Caudate nucleus (tissue), 63 donors: ENCODE measurements at places on chromosomes 6 and 20.

DNA sequence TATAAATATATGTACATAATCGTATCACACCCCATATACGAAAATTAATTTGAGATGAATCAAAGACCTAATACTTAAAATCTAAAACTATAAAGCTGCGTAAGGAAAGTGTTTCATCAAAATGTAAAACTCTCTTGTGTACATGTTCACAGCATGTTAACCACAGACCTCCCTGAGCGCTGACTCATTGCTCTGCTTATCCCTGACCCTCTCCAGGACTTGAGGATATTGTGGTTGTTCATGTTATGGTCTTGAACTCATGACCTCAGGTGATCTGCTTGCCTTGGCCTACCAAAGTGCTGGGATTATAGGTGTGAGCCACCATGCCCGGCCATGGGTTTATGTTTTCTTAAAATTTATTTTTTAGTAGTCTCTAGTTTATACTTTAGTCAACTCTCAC is 14.2 kb downstream of the FAM83B start:
- DNase-seq: no peak

- no peak for DNase-seq
Observed at GRCh38 chr6:50087231-50087954, 37.7 kb upstream of the DEFB112 start.

GRCh38 chr20:24952376-24953208 is 3.5 kb downstream of the CST7 start:
- DNase-seq: no peak

DNA sequence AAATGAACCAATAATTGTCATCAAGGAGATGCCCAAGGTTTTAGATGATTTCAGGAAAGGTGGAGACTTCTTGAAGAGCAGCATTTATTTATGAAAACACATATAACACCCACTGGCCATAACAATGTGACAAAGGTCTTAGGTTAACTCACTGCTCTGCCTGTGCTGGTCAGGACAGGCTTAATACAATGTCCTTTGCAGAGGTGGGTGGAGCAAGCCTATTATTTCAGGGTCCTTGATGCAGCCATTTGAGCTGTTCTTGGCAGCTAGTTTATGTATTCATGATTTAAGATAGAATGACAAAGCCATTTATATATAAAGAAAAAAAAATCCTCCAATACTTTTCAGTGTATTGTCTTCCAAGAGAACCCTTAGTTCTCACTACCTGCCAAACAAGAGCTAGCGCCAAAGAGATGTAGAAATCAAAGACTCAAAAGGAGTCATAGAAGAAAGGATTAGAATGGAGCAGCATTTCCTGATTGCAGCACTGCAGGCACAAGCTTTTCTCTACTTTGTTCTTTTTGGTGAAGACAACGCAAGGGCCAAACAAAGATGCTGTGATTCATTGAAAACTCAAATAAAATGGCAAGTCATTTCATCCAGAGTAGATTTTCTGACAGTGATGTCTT is 124.3 kb upstream of the TSHZ2 start:
- DNase-seq: no peak

GRCh38 chr20:63704749-63705117 is 3.0 kb downstream of the ARFRP1 start:
- no peak for DNase-seq

DNA sequence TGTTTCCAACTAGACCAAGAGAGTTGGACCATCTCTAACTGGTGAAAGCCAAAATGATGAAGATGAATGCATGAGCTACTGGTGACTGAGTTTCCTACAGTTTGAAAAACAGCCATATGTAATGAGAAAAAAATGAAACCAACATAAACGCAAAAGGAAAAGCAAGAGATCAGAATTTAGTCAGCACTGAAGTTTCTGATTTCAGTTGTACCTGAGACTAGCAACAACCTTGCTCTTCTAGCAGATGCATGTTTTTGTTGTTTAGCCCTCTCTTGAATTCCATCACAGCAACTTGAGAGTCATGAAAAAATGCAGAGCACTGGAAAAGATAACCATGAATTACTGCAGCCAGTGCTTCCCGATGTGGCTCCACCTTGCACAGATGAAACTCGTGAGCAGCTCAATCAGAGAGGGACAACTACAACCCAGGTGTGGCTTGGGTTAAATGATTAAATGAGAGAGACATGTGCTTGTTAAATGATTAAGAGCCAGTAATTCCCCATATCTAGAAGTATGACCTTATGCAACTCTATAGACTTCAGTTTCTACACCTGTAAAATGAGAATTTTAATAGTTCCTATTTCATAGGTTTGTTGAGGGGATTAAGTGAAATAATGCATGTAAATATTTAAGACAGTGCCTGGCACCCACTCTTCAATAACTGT is 104.8 kb downstream of the ELOVL4 start:
- DNase-seq: no peak

DNA sequence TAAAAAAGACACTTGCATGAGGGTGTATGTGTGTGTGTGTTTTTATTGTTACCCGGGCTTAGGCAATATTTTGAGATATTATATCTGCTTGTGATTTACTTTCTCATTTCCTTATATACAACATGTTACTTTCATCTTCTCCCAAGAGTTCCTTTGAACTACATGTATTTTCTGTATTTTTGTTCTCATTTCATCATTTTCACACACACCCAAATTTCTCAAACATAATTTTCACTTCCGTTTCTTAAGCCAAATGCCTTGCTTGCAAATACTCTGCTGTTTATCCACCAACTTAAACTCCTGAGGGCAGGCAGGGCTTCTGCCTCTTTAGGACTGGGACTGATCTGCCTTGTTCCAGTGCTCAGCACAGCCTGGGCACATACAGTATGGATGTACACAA is 69.3 kb upstream of the FYN start:
- no peak for DNase-seq

DNA sequence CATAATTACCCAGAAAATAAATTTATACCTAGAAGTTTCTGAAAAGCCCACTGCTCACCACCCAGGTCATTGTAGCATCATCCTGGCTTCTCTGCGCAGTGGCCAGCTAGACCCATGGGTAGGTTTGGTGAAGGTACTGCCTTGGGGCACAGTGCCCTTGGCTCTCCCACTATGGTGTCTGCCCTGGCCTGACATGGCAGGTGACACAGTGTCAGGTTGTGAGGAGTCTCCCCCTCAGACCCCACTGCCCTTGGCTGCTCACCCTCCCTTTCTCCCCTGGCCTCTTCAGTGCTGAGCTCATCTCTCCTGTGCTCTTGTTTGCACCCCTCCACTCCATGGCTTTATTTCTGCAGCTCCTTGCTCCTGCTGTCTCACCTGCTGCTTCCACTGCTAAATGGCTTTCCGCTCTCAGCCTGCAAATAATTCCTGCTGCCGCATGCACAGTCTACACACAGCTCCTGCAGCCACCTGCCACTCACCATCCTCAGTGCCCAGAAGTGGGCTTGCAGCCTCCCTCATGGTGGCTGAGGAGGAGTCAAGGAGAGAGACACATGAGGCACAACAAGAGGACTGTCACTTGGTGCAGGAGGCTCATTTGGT is 313.4 kb upstream of the MOCS1 start:
- DNase-seq: no peak

GRCh38 chr6:154514481-154514880 is 4.0 kb upstream of the CNKSR3 start:
- DNase-seq: no peak
